ENCODE measurements at places on chromosomes 16 and 17.

- no peak for DNase-seq
Measured at GRCh38 chr16:55285586-55285985, 38.4 kb upstream of the IRX6 start.

DNA sequence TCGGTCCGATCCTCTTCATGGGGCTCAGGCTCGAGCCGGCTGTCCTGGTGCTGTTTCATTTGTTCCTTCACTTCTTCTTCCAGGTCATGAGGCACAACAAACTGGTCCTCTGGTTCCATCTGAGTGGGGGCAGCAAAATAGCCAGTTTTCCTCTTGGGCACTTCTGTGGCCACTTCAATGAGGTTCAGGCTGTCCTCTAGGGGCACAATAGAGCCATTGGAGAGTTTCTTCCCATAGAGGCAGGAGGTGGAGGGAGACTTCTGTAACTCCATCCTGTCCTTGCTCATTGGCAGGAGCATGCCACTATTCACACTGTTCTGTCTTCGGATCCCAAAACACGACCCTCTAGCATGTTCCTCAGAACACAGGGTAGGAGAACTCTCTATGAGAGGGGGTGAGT is 22.9 kb downstream of the MARVELD3 start:
- DNase-seq: no peak

DNA sequence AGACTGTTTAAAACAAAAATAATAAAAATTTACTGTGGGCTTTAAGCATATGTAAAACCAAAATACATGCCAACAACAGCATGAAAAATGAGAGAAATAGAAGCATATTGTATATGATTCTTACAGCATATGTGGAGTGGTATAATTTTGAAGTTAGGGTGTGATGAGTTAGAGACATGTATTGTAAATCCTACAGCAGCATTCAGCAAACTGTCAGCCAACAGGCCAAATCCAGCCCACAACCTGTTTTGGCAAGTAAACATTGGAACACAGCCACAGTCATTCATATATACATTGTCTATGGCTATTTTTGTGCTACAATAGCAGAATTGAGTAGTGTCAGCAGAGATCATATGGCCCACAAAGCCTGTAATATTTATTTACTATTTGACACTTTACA is 42.3 kb downstream of the ZNF18 start:
- DNase-seq: no peak

DNA sequence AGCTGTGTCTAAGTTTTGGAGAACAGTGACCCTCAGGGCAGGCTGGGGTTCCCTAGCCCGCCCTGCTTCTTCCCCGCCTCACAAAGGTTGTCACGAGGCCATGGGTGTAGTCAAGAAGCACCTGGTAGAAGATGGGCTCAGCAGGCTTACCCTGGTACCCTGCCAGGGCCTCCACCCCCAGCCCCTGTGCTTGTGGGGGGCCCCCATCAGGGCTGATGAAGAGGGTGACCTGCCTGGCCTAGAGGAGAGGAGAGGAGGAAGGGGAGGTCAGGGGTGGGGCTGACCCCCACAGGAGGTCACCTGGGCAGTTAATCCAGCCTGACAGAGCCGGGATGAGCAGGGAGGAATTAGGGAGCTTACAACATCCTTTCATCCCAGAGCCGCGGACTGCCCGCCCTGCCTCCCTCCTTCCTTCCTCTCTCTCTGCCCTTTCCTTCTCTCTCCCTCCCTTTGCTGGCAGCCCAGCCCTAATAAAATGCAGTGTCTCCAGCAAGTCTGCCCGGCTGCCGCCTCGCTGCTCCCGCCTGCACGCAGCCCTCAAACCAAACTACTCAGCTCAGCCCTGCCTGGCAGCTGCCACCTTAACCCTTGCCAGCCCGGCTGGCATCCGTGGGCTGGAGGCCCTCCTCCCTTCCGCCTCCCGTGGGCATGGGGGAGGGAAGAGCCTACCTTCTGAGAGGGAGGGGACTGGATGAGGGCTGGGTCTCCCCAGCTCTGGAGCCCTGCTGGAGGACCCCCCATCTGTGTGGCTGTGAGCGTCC is 7.2 kb downstream of the DLX3 start:
- DNase-seq: no peak

DNA sequence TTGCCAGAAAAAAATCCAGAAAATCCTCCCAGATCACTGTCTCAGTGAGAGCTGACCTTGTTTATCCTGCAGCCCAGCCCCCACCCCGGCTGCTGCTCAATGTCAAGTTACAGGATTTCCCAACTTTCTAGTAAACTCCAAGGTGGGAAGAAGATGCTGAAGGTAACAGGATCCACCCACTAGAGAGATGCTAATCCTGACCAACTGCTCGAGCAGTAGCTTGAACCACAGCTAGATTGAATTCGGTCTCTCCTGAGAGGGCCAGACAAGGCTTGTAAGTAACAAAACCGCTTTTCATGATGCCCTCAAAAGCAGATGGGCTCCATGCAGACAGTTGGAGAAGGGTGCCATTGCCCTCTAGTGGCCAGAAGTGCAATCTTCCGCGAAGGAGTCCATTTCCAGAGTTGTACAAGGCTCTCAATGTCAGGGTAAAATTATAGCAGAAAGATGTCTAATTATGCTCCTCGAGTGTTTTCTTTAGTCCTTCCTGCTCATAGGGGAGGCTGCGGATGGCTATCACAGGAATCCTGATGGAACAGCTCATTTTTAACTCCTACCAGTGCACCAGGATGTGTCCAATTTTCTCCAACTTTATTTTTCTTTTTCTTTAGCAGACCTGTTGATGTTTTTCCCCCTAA is 3.9 kb downstream of the CDH11 start:
- DNase-seq: no peak

DNA sequence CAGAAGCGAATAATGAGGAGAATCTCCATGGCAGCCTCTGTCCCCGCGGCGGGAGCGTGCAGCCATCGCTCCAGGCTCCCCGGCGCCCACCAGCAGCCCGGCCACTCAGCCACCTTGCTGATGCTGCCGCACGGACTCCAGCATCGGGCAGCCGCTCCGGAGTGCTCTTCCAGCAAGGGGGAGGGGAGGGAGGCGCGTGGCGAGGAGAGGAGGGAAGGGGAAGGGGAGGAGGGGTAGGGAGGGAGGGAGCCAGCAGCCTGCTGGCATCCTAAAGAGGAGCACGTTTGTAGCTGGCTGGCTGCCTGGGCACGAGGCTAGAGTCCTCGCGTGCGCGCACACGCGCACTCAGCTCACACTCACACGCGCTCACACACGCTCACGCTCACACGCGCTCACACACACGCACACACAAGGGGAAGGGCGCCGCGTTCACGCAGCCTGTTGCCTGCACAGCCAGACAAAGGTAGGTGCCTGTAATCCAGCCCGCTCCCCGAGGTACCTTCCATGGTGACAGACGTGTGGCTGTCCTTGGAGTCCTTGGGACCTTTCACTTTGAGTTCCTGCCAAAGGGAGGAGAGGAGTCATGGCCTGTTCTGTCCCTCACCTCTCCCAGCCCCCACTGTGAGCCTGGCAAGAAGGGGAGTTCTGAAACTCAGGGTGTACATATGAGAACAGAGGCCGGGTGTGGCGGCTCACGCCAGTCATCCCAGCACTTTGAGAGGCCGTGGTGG is 82.1 kb downstream of the TIMM22 start:
- no peak for DNase-seq

- peak; percentile 38 for DNase-seq
Measured at GRCh38 chr16:21277927-21278706, at the start of gene CRYM. Gene CRYM, minus strand, starts transcription at chr16:21278290. Its CDS starts 39 bp downstream, at chr16:21278251.

DNA sequence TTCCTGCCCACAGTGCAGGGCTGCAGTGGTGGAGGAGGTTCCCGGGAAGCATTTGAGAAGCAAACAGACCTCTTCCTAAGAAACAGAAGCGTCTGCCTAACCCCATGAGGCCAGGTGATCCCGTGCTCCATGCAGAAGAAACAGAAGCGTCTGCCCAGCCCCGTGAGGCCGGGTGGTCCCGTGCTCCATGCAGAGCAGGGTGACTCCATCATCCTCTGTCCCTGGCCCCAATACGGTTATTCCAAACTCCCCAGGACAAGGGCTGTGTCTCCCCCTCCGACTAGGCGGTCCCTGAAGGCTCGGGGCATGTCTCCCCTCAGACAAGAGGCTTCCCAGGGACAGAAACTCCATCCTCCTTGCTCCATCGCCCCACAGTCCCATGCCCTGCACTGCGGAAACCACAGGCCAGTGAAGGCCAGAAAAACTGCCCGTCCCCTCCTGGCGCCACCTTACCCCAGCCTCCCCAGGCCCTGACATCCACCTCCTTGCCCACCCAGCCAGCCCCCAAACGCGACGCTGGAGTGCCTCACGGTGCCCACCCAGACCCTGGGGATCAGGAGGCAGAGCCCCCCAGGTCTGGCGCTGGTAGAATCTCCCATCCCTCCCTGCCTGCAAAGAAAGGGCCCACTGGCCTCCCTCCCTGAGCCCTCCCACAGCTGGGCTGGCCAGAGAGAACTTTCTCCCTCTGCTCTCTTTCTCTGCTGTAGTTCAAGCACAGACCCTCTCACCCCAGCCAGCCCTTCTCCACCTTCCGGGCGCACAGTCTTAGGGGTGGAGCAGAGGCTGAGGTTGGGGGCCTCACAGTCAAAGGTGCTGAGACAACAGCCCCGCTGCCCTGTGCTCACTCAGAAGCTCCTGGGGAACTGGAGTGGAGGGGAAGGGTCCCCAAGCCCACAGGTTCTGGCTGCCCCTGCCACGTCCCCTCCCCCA is 30.6 kb upstream of the KRT17 start:
- DNase-seq: no peak

DNA sequence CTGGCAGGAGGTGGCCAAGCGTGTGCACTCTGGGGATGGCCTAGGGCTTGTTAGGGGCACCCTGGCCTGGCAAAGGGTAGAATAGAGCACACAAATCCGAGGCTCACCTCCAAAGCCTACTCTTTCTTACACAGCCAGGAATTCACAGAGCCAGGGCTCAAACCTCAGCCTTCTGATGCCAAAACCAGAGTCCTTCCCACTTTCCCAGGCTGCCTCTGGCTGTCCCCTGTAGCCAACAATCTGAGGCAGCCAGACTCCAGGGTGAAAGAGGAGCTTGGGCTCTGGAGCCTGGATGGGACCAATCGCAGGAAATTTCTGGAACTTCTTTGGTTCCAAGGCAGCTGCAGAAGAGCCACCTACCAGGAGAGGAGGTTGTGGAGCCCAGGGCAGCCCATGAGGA is 127.9 kb downstream of the COPRS start:
- DNase-seq: no peak

DNA sequence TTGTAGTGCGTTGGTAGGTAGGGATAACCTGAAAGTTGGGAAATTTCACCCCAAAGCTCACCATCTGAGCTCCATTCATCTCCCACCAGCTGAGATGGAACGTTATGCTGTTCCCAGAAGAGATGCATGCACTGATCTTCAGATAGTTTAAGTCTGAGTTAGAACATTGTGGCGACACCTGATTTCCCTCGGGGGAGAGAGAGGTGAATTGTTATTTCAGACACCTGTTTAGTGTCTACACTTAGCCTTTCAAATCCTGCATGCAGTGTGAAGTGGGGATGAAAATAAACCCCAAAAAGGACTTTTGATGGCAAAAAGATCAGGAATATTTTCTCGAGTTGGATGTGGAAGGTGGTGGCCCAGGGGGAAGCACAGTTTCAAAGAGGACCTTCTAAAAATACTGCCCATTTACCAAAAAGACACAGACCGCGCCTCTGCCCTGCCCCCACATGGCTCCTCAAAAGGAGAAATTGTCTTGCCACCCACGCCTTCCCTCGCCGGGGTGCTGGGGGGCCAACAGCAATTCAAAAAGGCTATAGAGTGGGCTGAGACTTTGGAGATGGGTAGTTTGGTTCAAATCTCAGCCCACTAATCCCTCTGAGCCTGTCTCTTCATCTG is 11.4 kb downstream of the CIITA start:
- DNase-seq: no peak

DNA sequence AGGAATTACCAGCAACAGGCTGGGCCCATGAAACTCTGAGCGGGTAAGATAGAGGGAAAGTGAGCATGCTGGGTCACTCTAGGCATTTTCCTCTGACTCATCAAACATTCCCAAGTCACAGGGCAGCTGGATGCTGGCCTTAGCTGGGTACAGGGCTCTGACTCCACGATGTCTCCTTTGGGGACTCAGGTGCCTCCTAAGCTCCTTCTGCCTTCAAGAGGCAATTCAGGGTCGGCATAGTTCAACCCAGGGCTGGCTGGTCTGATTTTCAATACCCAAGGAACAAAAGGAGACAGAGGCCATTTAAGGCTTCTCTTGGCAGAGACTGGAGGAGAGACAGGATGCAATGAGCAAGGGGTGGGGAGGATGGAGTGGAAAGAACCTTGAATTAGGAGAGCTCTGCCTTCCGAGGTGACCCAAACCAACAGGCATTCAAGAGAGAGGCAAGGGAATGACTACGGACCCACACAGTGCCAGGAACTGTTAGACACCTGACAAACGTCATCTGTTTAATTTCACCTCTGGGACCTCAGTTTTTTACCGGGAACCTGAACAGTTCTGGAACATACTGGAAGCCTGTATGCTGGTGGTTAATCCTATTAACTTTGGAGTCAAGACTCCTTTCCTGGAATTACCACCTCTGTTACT is 910 bp downstream of the WBP2 start:
- no peak for DNase-seq

GRCh38 chr16:81624760-81625543 is 154.1 kb upstream of the PLCG2 start:
- no peak for DNase-seq

GRCh38 chr16:71528863-71529262 is 2.6 kb downstream of the CHST4 start:
- no peak for DNase-seq

GRCh38 chr17:10768750-10769251 is 35.1 kb downstream of the TMEM238L start:
- no peak for DNase-seq

- no peak for DNase-seq
Measured at GRCh38 chr17:77865112-77865611, 93.3 kb upstream of the TNRC6C start.

- no peak for DNase-seq
Measured at GRCh38 chr16:13120091-13120490, 218.7 kb downstream of the SHISA9 start.

DNA sequence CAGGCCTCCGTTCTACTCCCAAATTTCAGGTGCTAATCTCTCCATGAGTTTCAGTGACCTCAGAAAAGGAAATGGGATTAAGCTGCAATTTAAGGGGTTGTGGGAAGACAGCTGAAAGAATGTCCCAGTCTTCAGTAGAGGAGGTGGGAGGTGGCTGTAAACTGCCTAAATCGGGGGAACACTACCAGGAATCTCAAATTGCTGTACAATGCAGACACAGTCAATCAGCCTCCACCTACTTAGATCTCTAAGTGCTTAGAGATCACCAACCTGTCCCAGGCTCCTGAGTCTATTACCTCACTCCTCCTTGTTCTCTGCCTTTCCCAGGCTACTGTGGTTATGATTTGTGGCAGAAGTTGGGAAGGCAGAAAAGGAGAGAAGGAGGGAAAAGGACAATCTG is 8.3 kb upstream of the TBX21 start:
- DNase-seq: no peak

GRCh38 chr16:66175636-66176035 is 190.9 kb upstream of the CDH5 start:
- no peak for DNase-seq

Measured in stimulated activated CD4-positive, alpha-beta T cell treated with anti-CD3 and anti-CD28 coated beads, Interleukin-1b, Interleukin-23, amount 100 ng/mL, for 24 hours (primary cell).